ENCODE measurements at places on chromosomes 12 and 14.

- no peak for DNase-seq
These were observed 91.3 kb downstream of the TSPAN9 start for GRCh38 chr12:3168223-3169221.

DNA sequence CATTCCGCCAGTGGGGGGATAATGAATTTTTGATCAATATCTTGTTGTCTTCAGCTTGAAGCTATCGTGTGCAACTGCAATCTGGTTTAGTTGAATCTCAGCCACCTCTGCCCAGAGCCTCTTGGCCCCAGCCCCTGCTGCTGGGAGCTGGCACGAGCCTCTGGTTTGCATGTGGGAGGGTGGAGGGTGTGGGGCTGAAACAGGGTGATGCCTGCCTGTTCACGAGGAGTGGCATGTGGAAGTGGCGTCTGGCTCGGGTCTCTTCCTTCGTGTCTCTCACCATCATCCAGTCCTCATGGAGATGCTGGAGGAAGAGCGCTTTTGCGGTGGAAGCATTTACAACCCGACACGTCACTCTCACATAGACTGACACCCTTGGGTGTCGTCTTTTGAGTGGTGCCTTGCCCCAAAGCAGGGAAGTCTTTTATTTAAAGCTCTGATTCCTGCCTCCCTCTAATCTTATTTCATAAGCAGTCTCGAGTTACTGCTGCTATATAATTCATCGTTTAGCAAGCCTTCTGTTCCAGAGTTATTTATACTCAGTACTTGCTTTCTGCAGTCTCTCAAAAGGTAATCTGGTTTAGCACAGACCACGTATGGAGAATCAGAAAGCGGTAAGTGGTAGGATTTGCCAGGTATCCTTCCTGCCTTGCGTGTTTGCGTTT lies 64.5 kb downstream of the AACS start:
- DNase-seq = no peak

DNA sequence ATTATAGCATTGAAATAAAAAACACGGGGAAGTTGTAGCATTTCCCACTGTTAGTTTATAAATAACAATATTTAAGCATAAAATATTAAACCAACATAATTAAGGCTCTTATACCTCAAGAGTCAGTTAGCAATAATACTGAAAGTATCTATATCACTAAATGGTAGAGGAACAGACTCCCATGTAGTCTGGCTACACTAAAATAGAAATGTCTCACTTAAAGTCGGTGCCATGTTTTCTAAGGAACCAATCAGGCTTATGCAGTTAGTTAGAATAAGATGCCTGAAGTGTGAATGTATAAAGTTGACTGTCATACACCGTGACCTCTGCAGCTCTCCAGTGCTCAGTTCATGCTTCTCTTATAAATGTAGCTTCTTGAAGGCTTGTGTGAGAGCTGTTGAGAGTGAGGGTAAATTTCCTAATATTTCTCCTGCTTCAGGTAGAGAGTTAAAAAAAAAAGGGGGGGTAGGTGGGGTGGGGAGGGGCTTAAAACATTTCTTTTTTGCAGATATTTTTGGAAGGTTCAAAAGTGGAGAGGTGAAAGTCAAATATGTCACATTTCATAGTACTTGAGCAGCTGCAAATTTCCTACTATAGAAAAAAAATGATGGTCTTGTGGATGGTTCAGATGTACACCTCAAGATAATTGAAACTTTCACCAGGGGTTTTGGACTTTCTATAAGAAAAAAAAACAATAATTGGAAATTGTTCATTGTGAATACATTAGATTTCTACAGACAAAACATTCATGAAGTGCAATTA lies 64.5 kb downstream of the PTCSC3 start:
- no peak for DNase-seq

- no peak for DNase-seq
These were observed 23.5 kb upstream of the SELPLG start for GRCh38 chr12:108657130-108657745.

DNA sequence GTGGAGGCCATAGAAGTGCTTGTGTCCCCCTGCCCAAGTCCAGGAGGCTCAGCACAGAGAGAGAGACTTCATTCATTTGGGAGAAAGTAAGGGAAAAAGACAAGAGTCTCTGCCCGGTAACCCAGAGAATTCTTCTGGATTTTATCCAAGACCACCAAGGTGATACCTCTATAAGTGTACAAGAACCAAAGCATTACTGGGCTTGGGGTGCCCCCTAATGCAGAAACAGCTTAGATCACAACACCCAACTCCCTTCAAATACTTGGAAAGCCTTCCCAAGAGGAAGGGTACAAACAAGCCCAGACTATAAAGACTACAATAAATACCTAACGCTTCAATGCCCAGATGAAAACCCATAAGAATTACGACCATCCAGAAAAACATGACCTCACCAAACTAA lies 119.7 kb upstream of the PDE3A start:
- DNase-seq = no peak

Measured in activated T-helper 9 cell treated with anti-CD3 and anti-CD28 coated beads, Interleukin-2, amount 50 U/mL, for 16 hours (primary cell).